Naive thymus-derived CD4-positive, alpha-beta T cell (primary cell): ENCODE measurements at places on chromosomes 13 and 19. TPM values are rescaled to one million over a fixed set of nuclear protein-coding genes. Genes with fewer than 3 reads are reported as not detected.

GRCh38 chr13:48528720-48529119 lies 4.2 kb downstream of the RCBTB2 start:
- DNase-seq, result no peak

DNA sequence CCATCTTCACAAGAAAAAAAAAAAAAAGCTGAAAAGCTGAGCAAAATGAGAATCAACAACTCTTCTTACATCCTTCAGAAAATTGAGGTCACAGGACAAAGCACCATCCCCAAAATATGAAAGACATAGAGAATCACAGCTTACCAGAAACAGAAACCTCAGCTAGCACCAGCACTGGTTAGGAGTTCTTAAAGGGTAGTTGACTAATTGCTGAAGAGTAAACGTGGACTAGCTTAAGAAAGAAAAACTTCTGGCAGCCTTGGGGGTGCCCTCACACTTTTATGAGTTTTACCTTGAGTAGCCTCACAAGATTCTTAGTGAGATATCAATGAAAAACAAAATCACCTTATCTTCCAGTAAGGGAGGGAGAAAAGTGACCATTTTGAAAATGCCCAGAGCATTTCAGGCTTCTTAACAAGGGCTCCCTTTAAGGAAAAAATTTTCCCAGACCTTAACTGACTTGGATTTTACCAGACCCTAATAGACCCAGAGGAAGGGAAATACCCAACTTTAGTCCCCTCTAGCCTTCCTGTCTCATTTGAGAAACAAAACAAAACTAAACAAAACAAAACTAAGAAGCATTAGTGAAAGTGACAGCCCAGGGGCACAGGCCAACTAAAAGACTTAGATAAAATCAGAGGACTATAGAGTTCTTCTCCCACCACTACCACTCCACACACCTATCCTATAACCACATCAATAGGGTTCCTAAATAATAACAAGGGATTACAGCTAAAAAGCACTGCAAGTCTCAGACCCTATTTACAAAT lies 888.6 kb downstream of the DIAPH3 start:
- DNase-seq, result no peak

DOHH gene
- total RNA-seq, result 15.4 and 16.4 TPM in 2 replicates

DNA sequence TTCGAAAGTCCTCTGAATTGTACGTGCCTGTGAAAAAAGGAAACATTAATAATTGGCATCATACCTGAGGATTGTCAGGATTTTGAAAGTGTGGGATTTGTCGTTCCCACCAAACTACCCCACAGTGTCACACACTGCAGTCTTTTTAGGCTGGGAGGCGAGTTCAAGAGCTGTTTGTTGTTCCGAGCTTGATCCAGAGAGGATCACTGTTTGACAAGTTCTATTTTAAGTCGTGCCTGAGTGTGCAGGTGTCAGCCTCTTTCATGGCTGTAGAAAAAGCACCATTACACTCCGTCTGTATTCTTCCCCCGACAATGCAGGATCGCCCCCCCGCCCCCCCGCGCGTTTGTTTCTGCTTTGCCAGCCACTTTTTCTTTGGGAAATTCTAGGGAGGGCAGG lies 635 bp upstream of the NBEA start:
- DNase-seq, result no peak

PGLYRP2 gene
- total RNA-seq, result not detected in 2 replicates

PODNL1 gene
- 0.43 TPM in 1 of 2 replicates, not detected in the other for total RNA-seq

DNA sequence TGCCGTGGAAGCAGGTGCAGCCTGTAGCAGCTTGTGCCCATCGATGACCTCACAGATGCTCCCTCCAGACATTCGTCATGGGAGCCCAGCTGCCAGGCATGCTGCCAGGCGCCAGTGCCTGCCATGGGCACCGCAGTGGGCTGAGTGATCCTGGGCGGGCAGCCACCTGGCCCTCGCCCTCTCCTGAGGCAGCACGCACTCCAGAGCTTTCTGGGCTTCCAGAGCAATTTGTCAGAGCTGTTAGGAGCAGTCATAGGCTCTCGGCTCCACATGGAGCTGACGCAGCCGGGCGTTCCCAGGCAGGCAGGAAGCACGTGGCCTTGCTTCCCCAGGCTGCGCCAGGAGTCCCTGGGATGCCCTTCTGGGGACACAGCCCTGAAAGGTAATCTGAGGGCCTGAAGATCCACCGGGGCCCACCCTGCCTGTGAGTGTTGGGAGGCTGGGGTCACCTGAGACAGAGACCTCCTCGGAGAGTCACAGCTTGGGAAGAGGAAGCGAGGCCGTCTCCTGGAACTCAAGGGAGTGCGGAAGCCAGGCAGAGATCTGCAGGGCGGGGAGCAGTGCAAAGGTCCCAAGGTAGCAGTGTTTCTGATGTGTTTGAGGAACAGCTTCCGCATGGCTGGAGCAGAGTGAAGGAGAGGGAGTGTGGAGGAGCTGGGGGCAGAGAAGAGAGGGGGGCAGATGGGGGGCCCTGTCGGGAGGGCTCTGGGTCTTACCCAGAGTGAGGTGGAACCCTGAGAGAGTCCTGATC lies 50.6 kb downstream of the DPF1 start:
- no peak for DNase-seq

ACTMAP gene
- total RNA-seq, result 5.5 TPM

GRCh38 chr13:45242070-45242469 lies 41.2 kb upstream of the KCTD4 start:
- DNase-seq, result no peak

ZIC2 gene
- total RNA-seq, result 0.51 and 0.71 TPM in 2 replicates

- DNase-seq, result no peak
Observed at GRCh38 chr13:22287343-22287920, 616.6 kb downstream of the FGF9 start.

DNA sequence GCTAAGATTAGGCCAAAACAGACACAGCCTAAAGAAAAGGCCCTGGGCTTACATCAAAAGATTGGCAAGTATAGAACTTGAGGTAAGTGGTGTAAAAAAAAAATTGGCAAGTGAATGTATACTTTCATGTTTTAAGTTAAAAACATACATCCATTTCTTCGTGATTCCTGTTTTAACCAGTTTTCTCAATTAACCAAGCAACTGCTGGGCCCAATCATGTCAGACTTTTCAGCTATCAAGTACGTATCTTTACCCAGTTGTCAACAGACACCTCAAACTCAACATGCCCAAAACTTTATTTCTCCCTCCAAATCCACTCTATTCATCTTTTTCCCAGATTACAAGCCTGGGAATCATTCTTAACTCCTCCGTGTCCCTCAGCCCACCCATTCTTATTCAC lies 1.0 kb downstream of the PCID2 start:
- no peak for DNase-seq

- DNase-seq, result no peak
Observed at GRCh38 chr19:29483641-29483920, 42.2 kb upstream of the VSTM2B start.

DNA sequence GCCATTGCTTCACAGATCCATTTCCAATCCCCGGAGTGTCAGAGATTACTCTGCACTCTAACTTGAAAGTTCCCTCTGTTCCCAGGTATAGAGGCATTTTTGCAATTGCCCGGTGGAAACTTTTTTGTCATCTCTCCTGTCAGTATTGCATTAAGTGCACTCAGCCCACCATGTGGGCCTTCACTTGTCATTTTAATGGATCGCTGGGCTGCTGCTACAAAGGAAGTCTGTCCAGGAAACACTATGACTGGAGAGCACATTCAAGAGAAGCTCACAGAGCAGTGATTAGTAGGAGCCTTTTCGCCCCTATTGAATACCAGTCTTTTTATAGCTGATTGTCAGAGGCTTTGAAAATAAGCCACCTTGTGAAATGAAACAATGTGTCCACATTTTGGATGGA lies 180.9 kb downstream of the B3GLCT start:
- no peak for DNase-seq

CBLC gene
- not detected in 2 replicates for total RNA-seq

DNA sequence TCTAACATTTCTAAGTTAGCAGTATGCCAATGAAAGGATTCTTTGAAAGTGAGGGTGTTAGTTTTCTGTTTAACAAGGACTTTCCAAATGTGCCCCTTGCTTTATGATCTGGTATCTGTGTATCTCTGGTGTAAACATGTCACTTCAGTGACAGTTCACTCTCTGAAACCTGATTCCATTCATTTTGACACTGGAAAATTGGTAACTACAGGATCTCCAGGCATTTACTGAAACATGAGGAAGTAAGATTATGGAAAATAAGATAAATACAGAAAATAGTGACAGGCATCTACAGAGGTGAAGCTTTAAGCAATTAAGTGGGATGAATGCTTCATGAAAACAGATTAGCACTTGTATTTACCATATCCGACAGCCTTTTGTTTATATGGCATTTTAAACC lies 101.6 kb upstream of the MYO16 start:
- no peak for DNase-seq

GRCh38 chr19:2457394-2458037 lies 757 bp upstream of the LMNB2 start:
- DNase-seq, result no peak

- DNase-seq, result no peak
Observed at GRCh38 chr19:34381399-34382251, 16.6 kb downstream of the GPI start.

DNA sequence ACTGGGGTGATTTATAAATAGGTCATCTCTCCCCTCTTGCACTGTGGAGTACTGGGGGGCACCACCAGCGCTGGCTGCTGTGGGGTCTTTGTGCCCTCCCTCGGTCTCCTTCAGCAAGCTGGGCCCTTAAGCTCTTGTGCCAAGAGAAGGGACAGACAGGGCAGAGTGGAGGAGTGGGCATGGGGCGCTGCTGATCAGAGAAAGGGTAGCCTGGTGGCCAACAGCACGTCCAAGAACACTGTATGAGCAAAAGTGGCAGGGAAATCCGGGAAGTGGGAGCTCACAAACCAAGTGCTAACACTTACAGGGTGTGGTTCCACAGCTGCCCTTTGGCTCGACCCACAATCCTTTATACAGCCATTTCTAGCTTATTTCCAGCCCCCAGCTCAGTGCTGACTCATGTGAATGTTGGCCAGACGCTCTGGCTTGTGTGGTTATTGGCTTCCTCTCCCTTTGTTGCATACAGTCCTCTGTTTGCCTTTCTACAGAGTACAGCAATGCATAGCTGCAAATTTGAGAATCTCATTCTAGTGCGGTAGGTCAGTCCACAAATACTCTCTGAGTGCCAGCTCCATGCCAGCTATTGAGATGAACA lies 298.8 kb downstream of the SHISA2 start:
- DNase-seq, result no peak

DNA sequence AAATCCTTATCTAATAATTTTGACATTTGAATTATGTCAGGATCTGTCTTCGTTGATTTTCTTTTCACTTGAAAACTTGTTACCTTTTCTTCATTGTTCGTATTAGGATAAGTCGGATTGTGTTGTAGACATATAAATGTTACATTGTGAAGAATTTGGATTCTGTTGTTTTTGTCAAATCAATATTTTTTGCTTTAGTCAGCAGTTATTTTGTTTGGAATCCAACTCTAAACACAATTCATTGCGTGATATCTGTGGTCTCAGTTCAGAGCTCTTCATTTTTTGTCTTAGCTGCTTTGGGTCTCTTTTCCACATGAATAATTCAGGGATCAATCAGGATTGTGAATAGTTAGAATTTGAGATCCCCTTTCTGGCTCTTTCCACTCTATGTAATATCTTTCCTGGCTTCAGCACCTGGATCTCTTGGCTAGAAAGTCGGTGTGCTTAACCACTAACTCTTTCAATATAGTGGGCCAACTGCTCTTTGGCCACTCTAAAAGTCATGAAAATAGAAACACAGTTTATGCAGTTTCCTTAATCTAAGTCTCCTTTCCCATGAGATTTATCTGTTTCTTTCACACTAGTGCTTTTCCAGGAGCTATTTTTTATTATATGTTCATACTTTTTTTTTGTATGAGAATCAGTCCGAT lies 2494.2 kb upstream of the PCDH20 start:
- DNase-seq, result no peak

NMRK2 gene
- not detected for total RNA-seq

NLRP11 gene
- not detected in 2 replicates for total RNA-seq

DNA sequence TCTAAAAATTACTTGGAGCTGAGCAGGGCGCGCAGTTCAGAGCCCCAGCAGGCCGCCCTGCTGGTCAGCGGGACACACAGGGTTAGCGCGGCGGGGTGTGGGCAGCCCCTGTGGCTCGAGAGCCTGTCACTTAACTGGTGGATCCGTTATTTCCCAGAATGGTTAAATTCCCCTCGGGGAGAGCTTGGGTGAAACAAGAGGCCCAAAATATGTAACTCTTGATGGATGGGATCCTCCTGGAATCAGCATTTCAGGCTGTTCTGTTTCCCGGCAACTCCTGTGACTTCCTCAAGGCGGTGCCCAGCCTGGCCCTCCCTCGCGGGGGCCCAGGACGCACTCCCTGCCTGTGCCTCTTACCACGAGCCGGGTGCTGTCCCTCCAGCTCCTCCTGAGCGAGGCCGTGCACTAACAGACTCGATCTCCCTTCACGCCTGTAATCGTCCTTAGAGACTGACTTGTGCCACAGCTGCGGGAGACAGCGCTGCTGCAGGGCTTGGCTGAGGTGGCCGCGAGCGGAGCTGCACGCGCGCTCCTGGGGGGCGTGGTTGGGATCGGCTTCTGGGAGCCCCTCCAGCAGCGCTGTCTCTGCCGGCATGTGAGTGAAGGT lies 9.7 kb downstream of the PTBP1 start:
- DNase-seq, result no peak

ZNF221 gene
- 1.7 TPM for total RNA-seq

PLIN5 gene
- total RNA-seq, result not detected in 2 replicates

CYSLTR2 gene
- 3.5 TPM for total RNA-seq

GRCh38 chr19:1774989-1775772 lies 21.9 kb downstream of the ONECUT3 start:
- no peak for DNase-seq

DNA sequence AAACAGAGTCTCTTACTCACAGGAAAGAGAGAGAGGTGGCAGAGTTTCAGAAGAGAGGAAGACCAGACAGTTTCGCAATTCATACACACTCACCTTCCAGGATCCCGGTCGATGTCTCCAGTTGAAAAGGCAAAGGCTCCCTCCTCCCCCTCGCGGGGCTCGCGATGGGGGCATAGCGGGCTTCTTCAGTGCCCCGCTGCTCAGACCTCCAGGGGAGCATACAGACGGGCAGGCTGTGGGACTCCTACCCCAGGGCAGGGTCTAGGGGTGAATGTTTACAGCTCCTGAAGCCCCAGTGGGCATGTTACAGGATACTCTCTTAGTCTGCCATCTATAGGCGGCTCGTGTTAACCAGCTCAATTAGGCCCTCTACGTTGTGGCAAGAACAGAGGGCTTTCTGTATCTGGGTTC lies 139.2 kb downstream of the SLITRK5 start:
- DNase-seq, result no peak

DNA sequence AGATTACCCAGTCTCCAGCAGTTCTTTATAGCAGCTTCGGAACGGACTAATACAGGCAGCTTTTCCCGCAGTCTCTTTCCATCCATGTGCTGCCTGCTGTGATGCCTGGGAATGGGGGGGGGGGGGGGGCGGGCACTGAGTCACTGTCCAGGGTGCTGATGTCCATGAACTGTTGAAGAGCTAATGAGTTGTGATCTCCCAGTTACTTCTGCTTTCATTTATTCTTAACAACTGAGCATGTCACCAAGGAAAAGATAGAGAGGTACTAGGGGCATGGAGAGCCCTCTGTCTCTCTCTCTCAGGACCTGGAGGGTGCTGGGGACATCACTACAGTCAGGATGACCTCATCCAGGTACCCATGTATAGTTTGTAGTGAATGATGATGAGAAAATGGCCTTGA lies 20.3 kb upstream of the CEACAM1 start:
- no peak for DNase-seq
